ENCODE measurements at places on chromosomes 1 and 21.

- no peak for DNase-seq
These were observed 12.7 kb upstream of the DYNLT5 start for GRCh38 chr1:66739401-66740157.

- no peak for DNase-seq
These were observed 36.7 kb upstream of the IGSF3 start for GRCh38 chr1:116704278-116704677.

- DNase-seq = no peak
These were observed 188.0 kb downstream of the LMX1A start for GRCh38 chr1:165168467-165168866.

DNA sequence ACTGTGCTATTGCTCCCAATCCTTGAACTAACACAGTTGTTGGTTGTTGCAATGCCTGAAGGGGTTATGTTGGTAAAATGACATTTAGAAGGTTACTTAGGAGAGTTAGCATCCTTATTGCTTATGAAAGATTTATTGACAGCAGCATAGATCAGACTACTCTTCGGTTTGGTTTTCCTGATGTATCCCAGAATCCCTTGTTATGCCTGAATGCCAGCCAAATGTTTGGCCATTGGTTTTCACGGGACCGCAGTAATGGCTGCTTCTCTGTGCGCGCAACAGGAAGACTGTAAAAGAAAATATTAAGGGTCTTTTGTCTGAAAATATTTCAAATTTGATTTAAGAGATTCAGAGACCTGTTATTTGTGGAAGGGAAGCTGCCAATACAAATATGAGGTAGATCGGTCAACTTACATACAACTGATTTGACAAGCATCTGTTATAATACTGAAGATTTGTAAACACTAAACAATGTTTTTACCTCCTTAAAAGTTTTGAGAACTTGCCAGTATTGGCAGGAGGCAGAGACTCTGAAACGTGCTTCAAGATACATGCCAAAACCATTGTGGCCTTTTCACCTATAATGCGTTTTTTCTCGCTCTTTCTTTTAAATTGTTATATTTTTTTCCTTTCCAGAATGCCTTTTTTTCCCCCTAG is 8.3 kb downstream of the NFIA start:
- no peak for DNase-seq

DNA sequence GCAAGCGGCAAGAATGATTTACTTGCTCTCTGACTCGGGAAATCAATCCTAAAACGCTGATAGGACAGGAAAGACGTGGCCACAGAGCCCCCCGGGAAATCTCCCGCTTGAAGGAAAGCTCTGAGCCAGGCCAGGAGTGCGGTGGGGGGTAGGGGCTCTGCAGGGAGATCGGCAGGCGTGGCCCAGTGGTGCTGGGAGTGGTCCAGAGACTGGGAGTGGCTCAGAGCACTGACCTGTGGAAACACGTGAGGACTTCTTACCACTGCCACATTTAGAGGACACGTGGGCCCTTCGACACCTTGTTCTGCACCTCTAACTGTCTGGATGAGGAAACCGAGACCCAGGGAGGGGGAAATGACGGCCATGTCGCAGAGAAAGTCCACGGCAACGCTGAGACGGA is 130.0 kb upstream of the KLHDC7A start:
- DNase-seq = no peak

GRCh38 chr21:36554411-36555157 is 74.7 kb upstream of the CLDN14 start:
- no peak for DNase-seq

DNA sequence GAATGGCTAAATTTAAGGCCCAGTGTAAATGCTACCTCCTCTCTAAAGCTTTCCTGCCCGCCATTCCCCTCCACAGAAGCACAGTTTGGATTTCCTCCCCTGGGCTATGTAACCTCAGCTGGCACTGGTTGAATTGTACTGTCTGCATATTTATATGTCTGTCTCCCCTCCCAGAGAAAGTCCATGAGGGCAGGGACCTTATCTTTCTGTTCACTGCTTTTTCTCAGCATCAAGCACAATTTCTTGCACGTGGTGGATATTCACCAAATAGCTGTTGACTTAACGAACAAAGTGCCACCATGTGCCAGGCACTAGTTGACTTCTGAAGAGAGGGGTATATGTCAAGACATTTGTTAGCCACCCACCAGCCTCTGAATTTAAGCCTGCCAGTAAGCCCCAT is 9.5 kb upstream of the PDIK1L start:
- no peak for DNase-seq

DNA sequence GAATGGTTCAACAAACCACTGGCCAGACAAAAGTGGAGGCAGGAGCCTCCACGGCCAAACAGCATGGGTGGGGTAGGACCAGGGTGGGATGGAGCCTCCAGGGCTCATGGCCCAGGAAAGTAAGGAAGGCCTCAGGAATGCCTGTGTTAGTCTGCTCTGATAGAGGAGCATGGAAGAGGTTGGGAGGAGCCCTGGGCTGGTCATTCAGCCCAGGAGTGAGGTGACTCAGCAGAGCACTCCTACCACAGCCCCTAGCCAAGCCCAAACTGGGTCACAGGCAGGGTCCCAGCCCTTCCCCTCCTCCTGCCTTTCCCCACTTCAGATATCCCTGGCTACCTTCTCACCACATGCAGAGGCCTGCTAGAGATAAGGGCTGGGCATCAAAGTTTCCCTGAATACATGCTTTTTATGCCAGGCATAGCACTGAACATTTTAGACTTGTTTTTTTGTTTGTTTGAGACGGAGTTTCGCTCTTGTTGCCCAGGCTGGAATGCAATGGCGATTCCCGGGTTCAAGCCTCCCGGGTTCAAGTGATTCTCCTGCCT is 3.1 kb upstream of the SHISA4 start:
- DNase-seq = no peak

Measured in nephron progenitor cell (in vitro differentiated cells).